T-helper 2 cell (primary cell): ENCODE measurements at places on chromosomes 1 and 21.
A peak's percentile ranks its signal among the peaks of the same experiment; 100 is the strongest.

GRCh38 chr1:54681358-54681757, 34.3 kb upstream of the TTC4 start:
- no peak for DNase-seq

- no peak for DNase-seq
These were observed 3.5 kb upstream of the TTC22 start for GRCh38 chr1:54804471-54805132.

GRCh38 chr1:91650764-91651163, 150.1 kb downstream of the CDC7 start:
- DNase-seq: no peak

- no peak for DNase-seq
These were observed 44.2 kb upstream of the LPGAT1 start for GRCh38 chr1:211874521-211875347.

DNA sequence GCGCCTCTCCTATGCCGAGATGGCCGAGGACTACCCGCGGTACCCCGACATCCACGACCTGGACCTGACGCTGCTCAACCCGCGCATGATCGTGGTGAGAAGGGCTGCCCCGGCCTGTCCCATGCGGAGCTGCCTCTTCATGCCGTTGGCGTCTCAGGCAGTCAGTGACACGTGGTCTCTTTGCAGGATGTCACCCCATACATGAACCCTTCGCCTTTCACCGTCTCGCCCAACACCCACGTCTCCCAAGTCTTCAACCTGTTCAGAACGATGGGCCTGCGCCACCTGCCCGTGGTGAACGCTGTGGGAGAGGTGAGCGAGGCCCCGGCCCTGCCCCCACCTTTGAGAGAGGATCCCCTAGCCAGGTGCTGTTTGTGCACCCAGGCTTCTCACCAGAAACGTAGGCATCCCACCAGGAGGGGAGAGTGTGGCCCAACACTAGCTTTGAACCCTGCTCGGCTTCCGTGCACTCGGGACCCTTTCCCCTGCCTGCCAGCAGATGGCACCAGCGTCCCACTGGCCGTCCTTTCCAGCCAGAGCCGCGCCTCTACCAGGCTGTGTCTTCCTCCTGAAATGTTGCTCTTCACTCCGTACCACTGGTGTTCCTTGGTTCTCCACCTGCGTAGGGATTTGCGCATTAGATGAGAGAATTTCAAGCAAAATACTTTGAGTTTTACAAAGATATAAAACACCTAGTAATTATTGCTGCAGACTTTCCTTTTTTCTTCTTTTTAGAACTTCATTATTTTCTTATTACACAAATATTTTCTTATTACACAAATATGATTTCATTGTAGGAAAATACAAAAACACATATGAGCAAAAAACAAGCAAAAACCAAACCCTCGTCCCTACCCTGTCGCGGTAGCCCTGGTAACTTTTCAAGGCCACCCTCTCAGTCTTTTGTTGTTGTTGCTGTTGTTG, 9.0 kb downstream of the NPPA start:
- DNase-seq: peak; percentile 61

- DNase-seq: no peak
These were observed 84.8 kb upstream of the WARS2 start for GRCh38 chr1:119225265-119225664.

GRCh38 chr1:209743145-209743482, 12.7 kb upstream of the TRAF3IP3 start:
- DNase-seq: no peak

- DNase-seq: no peak
These were observed 41.4 kb downstream of the ANP32E start for GRCh38 chr1:150194381-150195031.
